ENCODE measurements at places on chromosomes 12 and 14.

DNA sequence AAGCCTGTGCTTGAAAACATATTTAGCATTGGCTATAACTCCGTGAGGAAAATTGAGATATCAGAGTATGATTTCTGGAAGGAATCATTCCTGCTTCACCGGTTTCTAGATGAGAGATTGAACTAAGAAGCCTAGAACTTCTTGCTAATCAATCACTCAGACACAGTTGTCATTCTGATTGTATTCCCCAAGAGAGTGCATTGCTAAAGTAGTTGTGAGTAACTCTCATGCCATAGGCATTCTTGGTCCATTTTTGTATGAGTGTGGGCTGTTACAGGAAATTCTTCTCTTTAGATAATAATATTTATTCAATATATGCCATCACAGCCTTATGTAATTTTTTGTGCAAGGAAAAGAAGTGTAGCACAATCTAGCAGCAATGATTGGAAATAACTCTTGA is 893.3 kb upstream of the MDGA2 start:
- no peaks in the 10 kb centered on the region for H3K4me1 ChIP-seq
- no peak for DNase-seq
- no peaks in the 10 kb centered on the region for H3K36me3 ChIP-seq
- no peak overlapping the region for H3K4me3 ChIP-seq

GRCh38 chr14:58597041-58597440 is 40.7 kb upstream of the DACT1 start:
- H3K27ac ChIP-seq: no peak overlapping the region
- DNase-seq: no peak
- H3K4me3 ChIP-seq: no peak overlapping the region
- H3K4me1 ChIP-seq: peaks cover 23% of the 10 kb centered on the region

DNA sequence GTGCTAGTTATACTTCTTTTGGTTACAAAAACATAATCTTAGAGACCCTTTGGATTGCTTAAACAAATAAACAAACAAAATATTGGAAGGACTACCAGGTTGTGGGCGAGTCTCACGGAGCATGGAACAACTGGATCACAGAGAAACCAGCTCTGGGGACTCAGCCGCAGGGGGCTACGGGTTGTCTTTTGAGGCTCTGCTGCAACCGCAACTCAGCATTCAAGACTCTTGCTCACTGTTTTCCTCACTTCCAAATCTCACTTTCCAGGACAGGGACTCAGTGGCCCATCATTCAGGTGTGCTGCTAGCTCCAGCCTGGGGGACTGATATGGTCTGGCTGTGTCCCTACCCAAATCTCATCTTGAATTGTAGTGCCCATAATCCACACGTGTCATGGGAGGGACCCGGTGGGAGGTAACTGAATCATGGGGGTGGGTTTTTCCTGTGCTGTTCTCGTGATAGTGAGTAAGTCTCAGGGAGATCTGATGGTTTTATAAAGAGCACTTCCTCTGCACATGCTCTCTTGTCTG is 14.0 kb upstream of the SERPINA4 start:
- no peak overlapping the region for H3K4me3 ChIP-seq
- H3K27me3 ChIP-seq: peaks cover 26% of the 10 kb centered on the region
- DNase-seq: no peak
- no peaks in the 10 kb centered on the region for H3K36me3 ChIP-seq
- H3K27ac ChIP-seq: no peak overlapping the region

DNA sequence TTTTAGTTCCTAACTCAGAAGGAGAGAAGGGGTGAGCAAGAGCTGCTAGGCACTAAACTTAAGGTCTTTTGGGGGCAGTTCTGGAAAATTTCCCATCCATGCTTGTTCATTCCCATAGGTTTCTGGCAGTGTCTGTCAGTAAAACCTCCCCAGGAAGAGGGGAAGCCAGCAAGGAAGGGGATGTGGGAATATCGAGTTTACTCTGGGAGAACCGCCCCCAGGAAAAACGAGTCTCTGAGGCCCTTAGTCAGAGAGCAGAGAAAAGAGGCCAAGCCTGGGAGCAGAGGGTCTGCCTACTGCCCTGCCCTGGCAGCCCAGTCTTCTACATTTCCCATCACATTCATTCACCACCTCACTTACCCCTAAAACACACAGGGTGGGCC is 55.9 kb downstream of the TMCC3 start:
- no peaks in the 10 kb centered on the region for H3K4me1 ChIP-seq
- DNase-seq: no peak
- no peak overlapping the region for H3K4me3 ChIP-seq
- H3K27me3 ChIP-seq: peaks cover 3% of the 10 kb centered on the region
- no peaks in the 10 kb centered on the region for H3K36me3 ChIP-seq

GRCh38 chr12:7042842-7043241 is 17.7 kb upstream of the C1S start:
- H3K27ac ChIP-seq: no peak overlapping the region
- H3K27me3 ChIP-seq: no peaks in the 10 kb centered on the region
- no peaks in the 10 kb centered on the region for H3K36me3 ChIP-seq
- no peak overlapping the region for H3K4me3 ChIP-seq
- H3K4me1 ChIP-seq: peaks cover 6% of the 10 kb centered on the region

GRCh38 chr14:70934084-70934483 is 26.8 kb downstream of the PCNX1 start:
- H3K36me3 ChIP-seq: no peaks in the 10 kb centered on the region
- no peak overlapping the region for H3K4me3 ChIP-seq
- peaks cover 60% of the 10 kb centered on the region for H3K4me1 ChIP-seq
- H3K27me3 ChIP-seq: no peaks in the 10 kb centered on the region
- DNase-seq: no peak

DNA sequence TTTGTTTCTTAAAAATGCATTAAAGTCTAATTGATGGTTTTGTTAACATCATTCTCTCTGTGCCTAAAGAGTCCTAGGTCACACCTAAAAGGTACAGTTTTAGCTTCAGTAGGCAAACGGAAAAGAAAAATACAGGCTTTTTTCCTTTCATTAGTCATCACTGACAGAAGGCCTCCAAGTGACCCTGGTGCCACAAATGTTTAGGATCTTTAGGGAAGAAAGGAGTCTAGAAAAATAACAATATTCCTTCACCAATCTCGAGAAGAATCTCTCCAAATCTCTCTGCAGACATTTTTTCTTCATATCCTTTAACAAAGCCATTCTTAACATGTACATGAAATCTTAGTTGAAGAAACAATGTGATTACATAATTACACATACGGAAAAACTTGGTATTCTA is 2.0 kb downstream of the DENND5B start:
- H3K4me3 ChIP-seq: peak overlapping the region; percentile 79
- DNase-seq: no peak
- H3K36me3 ChIP-seq: no peaks in the 10 kb centered on the region
- peak overlapping the region; percentile 10 for H3K27ac ChIP-seq

Measured in activated naive CD8-positive, alpha-beta T cell treated with anti-CD3 and anti-CD28 coated beads, Interleukin-2, amount 50 U/mL, for 24 hours (primary cell).